Erythroblast (primary cell): ENCODE measurements at places on chromosomes 7 and 10.

DNA sequence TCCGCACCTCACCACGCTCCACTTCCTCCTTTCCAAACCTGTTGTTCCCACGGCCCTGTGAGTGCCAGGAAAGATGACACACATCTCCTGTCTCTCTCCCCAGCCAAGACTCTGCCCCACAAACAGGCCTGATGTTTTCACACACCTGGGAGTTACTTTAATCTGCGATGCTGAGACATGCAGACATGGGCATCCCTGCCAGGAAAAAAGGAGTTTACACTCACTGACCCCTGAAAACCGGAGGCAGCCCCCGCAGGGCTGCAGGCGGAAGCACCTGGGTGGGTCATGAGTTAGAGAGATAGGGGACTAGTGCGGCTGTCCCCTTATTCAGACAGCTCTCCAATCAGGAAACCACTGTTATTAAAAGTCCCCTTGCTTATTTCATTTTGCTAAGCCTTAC lies 106.4 kb upstream of the CARD11 start:
- no peak for DNase-seq

DNA sequence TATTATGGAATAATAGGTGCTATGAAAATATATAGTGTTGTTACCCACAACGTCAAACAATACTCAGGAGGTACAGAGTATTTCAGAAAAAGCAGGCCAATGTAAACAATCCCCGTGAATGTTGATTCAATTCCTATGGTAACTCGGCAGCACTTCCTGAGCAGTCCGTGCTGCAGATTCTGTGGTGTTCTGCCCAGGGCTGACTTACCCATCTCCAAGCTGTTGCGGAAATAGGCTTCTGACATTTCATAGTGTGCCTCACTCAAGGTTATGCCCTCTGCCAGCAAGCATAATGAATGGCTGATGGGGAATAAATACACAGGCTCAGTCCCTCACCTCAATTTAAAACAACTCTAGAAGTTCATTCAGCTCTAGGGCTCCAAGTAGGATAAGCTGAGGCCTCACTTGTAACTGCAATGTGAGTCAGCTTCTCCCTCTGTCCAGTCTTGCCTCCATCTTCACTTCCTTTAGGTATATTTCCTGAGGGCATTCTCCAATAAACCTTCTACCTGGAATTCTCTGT lies 177.6 kb downstream of the GNAI1 start:
- no peak for DNase-seq

- DNase-seq: no peak
Measured at GRCh38 chr7:21986096-21986495, 40.4 kb upstream of the CDCA7L start.

- DNase-seq: no peak
Measured at GRCh38 chr10:67141300-67141699, 215.5 kb downstream of the LRRTM3 start.

- no peak for DNase-seq
Measured at GRCh38 chr10:2852574-2853323, 214.6 kb upstream of the PFKP start.

GRCh38 chr7:27239387-27240014 lies 3.1 kb upstream of the EVX1 start:
- DNase-seq: no peak

DNA sequence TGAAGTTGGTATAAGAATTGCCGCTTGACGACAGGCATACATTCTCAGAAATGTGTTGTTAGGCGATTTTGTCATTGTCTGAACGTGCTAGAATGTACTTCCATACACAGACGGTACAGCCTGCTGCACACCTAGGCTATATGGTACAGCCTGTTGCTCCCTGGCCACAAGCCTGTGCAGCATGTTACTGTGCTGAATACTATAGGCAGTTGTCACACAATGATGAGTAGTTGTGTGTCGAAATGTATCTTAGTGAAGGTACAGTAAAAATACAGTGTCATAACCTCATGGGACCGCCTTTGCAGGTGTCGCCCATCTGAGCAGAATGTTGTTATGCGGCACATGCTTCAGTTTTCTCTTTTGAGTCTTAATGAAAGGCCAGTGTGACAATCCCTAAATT lies 66.5 kb downstream of the SHH start:
- no peak for DNase-seq

GRCh38 chr10:54758791-54759190 lies 42.2 kb downstream of the PCDH15 start:
- no peak for DNase-seq

DNA sequence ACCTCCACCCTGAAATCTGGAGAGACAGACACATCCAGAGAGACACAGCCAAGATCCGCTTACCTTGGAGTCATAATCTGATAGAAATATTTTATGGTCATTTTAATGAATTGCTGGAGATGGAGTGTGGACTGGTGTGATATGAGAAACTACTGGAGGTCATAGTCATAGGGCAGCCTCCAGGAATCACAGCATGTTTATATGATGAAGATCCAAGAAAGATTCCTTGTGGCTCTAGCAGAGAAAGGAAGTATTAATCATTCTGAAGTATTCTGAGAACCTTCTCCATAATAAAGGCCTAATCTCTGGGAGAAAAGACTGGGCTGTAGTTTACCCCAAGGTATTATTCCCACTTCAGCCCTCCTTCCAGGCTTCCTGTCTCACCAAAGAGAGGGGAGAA lies 38.0 kb downstream of the POLR1F start:
- DNase-seq: no peak

- no peak for DNase-seq
Measured at GRCh38 chr10:59242991-59243390, 66.5 kb downstream of the PHYHIPL start.

DNA sequence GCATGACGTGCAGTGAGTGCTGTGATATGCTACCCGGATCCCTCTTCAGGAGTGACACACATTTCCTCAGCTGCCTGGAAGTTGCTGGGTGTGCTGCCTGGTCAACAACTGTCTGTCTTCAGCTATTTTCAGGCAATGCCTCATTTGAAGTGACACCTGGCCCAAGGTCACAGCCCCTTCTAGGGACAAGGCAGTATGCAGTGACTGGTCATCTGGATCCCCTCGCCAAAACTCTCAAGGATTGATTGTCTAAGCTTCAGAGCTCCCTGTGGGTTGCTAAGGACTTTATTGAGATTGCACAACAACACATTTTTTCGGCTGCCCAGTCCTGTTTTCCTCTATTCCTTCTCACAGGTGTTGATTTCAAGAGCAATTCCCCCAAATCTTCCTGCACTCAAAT lies 108.8 kb downstream of the GNAI1 start:
- DNase-seq: no peak

DNA sequence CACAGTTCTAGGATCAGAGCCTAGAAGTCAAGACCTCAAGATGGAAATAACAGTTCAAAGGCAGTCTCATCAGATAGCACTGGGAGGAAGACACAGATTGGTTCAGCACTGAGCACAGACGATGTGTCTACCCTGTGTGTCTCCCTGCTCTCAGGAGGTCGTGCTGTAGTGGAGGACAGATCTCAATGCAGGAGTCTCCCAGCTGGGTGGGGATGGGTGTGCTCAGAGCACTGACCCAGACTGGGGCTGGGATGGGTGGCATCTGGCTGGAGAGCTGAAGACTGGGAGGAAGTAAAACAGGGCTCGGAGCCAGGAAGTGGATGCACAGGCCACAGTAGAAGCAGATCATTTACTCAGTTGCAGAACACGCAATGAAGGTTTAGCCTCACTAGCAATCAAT lies 69.5 kb upstream of the GDF10 start:
- no peak for DNase-seq

DNA sequence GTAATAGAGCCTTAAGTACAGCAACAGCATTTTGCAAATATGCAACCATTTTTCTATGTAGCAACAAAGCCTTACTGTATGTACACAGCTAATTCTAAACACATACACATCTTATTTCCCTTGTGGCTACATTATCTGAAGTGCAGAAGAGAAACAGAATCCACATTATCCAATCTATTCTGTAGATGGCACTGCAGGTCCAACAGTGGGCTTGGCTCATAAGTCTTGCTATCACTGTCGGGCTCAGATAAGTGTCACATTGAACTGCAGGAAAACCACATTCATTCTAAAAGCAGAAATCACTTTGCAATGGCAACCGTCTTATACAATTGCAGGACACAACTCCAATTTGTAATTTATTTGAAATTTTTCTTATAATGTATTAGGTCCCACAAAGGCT lies 109.8 kb upstream of the NOBOX start:
- DNase-seq: peak; percentile 3

DNA sequence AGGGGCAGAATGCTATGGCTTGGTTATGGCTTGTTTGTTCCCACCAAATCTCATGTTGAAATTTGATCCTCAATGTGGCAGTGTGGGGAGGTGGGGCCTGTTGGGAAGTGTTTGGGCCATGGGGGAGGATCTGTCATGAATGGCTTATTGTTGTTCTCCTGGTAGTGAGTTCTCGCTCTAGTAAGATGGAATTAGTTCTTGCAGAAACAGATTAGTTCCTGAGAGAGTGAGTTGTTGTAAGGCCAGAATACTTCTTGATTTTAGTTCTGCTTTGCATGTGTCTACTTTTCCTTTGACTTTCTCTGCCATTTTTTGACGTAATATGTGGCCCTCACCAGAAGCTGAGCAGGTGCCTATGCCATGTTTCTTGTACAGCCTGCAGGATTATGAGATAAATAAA lies 188.2 kb downstream of the KIF20B start:
- no peak for DNase-seq

DNA sequence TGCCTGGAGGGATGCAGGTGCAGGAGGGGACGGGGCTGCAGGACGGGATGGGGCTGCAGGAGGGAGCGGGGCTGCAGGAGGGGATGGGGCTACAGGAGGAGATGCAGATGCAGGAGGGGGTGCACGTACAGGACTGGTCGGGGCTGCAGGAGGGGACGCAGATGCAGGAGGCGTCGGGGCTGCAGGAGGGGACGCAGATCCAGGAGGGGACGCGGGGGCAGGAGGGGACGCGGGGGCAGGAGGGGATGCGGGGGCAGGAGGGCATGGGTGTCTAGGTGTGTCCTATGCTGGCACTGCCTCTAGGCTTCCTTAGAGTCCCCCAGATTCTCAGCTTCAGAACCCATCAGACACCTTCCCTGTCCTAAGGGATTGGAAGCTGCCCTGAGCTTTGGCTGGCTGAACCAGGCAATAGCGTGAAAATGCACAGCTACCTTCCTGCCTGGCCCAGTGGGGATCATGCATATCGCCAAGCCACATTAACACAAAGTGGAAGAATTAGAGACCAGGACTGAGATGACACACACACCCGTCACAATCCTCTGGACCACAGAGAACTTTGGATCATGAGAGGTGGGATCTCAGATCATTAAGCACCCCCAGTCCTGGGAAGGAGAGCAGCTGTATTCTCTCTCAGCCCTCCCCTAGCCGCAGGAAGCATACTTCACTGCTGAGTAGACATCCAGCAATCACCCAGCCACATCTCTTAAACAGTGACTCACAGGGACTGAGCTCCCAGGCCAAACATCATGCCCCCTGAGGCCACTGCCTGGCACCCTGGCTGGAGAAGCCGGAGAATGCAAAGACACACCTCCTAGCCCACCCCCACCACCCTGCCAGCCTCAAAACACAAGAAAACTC lies 67.3 kb downstream of the VWA2 start:
- DNase-seq: no peak

- no peak for DNase-seq
Measured at GRCh38 chr10:69677985-69678654, 48.1 kb downstream of the FAM241B start.

GRCh38 chr10:124453960-124454610 lies 4.2 kb upstream of the NKX1-2 start:
- DNase-seq: peak; percentile 77

DNA sequence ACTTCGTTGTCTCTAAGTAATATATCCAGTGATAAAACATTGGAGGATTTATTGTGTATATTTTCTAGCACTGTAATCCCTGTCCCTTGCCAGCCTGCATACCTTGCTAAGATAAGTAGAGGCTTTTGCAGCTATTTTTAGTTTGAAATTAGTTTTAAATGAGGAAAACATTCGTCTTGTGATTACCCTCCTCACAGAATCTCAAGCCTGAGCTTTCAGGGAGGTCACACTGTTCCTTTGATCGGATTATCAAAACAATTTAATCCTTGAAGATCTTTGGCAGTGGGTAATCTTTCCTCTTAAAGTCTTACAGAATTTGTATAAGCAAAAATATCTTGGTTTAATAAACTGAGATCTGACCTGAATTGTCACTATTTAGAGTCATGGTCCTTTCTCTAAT lies 897.0 kb upstream of the CELF2 start:
- no peak for DNase-seq

GRCh38 chr10:48981310-48981907 lies 41.8 kb upstream of the LRRC18 start:
- DNase-seq: peak; percentile 18

DNA sequence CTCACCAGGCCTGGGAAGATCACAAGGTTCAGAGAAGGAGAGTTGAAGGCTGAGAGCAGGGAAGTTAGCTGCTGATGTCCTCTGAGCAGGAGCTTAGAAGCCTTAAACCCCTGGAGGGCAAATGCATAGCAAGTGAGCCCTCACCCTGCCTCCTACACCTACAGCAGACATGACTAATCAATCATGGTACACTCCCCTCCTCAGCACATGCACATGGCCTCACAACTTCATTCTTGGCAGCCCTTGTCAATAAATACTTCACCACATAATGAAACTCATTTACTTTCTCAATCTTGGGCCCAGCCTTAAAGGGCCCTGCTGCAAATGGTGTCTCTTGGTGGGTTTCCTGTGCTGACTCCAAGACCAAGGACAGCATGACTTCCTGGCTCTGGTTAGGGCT lies 12.9 kb downstream of the MMRN2 start:
- DNase-seq: no peak

GRCh38 chr7:141568227-141568626 lies 17.0 kb downstream of the AGK start:
- no peak for DNase-seq

GRCh38 chr7:40468891-40469864 lies 334.4 kb downstream of the SUGCT start:
- no peak for DNase-seq

DNA sequence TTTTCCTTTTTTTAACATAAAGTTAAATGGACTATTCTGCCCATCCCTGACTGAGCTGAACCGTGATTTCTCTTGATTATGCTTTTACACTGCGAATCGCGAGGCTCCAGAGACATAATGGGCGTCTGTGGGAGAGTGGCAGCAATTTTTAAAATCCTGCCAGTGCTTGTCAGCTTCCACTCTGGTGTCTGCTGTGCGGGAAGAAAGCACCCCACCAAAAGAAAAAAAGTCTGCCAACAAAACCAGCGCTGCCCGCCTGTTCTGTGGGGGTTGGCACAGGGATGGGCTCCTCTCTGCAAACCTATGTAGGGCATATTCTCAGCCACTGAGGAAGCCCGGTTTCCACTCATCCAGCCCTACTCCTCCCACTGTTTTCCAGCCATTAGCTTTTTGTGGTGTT lies 592.3 kb upstream of the GALNT17 start:
- DNase-seq: no peak

- no peak for DNase-seq
Measured at GRCh38 chr10:18087355-18087754, 52.9 kb upstream of the CACNB2 start.

GRCh38 chr10:27643301-27643700 lies 102.3 kb downstream of the MKX start:
- no peak for DNase-seq

DNA sequence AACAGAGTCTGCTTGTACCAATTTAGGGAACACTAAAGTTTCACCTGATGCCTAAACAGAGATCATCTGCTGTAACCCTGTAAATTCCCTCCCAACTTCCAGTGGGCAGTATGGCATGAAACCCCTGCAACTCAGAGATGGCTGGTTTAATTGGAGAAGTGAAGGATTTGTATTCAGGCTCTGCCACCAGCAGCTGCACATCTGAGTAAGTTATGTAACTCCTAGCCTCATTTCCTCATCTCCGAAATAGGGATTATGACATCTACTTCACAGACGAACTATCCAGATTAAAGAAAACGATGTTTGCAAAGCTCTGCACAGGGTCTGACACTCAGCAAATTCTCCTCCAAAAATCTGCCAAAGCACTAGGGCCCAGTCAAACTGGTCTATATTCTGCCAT lies 493.0 kb downstream of the KCNMA1 start:
- DNase-seq: no peak
